ENCODE measurements at places on chromosomes 2 and 18.

GRCh38 chr18:77054288-77054605 is 78.3 kb downstream of the MBP start:
- peak; percentile 72 for DNase-seq

DNA sequence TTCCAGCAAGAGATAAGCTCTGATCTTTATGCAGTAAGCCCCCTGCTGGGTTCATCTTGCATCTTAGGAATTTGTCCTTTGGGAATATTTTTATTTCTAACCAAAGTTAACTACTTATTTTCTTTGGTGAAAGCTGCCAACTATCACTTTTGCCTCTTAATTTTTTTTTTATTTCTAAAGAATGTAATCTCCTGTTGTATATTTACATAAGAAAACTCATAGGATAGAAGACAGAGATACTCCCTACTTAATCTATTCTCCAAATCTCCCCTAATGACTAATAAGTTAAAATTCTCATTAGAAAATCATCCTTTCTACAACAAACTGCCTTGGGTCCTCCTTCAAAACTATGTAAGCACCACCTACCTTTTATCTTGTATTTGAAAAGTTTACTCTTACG is 612.2 kb upstream of the SLC39A10 start:
- no peak for DNase-seq

- no peak for DNase-seq
Observed at GRCh38 chr2:31579996-31580320, 780 bp downstream of the SRD5A2 start.

DNA sequence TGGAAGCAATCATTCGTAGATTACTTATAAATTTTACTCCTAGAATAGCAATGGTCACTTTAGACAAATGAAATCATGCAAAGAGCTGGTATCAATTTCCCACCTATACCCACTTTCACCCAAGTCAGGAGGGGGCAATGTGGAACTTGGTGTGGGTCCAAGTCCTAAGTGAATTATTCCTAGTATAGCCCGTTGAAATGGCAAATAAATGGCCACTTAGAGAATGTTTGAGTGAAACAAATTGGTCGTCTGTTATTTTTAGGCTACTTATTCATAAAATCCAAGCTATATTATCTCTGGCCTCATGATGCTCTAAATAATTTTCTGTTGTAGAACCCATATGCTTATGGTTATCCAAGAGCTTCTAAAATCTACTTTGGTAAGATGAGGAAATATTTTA is 98.1 kb downstream of the MYO3B start:
- DNase-seq = no peak

DNA sequence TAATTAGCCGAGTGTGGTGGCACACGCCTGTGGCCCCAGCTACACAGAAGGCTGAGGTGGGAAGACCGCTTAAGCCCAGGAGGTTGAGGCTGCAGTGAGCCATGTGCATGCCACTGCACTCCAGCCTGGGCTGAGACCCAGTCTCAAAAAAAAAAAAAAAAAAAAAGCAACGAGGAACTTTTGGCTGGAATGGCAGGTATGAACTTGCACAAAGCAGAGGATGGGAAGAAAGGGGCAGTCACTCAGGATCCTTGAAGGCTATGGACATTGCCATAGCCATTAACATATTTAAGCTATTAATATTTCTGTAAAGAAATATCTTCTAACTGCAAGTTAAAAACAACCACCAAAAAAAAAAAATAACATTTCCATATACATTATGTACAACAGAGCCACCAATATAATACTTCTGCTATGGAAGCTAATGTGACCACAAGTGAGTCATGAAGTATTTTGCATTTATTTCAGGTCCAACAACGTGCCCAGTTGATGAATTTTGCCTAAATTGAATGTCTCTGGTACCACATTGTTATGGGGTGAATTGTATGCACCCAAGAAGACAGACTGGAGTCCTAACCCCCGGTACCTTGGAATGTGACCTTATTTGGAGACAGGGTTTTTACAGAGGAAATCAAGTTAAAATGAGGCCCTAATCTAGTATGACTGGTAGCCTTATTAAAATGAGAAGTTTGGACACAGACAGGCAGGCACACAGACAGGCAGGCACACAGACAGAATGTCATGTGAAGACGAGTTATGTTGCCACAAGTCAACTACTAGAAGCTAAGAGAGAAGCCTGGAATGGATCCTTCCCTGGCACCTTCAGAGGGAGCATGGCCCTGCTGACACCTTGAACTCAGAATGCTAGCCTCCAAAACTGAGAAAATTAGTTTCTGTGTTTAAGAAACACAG is 102.8 kb downstream of the RBMS1 start:
- DNase-seq = no peak

DNA sequence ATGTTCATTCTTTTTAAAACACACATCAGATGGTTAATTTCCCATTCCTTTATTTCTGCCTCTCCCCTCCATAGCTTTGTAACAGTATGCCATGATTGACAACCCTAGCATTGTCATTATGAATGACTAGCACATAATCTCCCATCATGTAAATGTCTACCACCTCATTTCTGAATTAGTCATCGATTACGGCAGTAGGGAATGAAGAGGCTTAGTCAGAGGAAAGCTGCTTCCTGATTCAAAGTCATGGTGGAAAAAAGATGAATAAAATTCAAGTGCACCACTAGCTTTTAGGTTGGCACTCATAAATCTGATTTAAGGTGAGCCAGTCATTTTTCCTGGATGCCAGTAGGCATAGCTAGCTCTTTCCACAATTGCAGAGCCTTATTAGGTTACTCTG is 19.1 kb upstream of the ACMSD start:
- no peak for DNase-seq

Data from activated CD4-positive, alpha-beta T cell treated with anti-CD3 and anti-CD28 coated beads, Interleukin-10, Interleukin-2, amounts not matched to agents 100 ng/mL and 50 ng/mL, durations not matched to agents 16 hours and 8 hours (primary cell).